Caki2 (cell line): ENCODE measurements at places on chromosomes 11 and 22.

DNA sequence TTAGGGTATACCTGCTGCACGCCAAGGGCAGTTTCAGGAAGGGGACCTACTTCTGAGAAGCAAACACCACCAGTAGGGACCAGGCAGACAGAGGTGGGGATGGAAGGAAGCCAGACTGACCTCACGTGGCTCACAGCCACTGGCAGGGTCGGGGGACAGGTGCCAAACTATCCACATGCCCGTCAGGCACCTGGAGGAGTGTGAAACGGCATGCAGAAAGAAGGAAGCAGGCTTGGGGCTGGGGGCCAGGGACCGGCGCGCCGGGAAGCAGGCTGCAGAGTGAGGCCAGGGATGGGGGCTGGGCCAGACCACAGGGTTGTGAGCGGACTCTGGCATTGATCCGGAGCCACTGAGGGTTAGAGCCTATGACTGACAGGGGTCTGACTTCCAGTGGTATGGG, 47.5 kb downstream of the CDKN1C start:
- DNase-seq, result no peak

DNA sequence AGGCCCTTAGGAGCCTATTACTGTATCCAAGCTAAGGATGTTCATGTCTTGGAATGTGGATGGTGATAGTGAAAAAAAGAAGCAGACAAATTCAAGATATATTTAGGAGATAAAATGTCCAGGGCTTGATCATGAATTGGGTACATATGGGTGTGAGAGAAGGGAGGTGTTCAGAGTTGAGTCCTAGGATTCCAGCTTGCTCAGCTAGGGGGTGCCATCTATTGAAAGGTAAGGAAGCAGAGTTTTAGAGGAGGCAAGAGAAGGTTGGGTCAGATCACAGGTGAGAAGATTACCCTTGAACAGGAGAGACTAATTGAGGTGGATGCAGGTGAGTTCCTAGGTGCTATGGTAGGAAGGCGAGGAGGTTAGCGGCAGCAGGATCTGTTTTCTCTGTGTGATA, 60.5 kb downstream of the GRAMD1B start:
- no peak for DNase-seq

DNA sequence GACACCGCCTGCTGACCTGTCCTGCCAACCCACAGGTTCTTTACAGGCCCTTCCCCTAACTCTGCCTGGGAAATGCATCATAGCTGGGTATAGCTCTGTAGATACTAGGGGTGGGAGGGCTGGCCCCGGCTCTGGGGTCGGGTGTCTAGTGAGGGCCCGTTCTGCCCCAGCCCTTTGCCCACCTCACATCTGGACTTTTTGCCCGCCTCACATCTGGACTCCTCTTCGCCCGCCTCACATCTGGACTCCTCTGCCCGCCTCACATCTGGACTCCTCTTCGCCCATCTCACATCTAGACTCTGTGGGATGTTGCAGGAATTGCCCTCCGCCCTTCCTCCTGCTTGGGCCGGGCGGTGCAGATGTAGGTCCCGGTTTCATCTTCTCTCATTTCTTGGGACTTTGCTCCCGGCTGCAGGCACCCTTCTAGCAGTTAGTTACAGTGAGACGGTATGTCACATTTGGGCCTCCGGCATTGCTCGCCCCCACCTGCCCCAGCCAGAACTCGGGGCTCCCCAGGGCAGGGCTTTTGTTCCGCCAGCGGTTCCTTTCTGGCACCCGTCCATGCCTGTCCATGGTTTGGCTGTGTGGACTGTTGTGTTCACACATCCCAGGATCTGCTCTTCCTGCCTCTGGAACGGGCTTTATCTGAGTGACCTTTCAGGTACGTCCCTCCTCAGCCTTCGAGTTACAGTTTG, 1153.7 kb downstream of the BRD1 start:
- no peak for DNase-seq

DNA sequence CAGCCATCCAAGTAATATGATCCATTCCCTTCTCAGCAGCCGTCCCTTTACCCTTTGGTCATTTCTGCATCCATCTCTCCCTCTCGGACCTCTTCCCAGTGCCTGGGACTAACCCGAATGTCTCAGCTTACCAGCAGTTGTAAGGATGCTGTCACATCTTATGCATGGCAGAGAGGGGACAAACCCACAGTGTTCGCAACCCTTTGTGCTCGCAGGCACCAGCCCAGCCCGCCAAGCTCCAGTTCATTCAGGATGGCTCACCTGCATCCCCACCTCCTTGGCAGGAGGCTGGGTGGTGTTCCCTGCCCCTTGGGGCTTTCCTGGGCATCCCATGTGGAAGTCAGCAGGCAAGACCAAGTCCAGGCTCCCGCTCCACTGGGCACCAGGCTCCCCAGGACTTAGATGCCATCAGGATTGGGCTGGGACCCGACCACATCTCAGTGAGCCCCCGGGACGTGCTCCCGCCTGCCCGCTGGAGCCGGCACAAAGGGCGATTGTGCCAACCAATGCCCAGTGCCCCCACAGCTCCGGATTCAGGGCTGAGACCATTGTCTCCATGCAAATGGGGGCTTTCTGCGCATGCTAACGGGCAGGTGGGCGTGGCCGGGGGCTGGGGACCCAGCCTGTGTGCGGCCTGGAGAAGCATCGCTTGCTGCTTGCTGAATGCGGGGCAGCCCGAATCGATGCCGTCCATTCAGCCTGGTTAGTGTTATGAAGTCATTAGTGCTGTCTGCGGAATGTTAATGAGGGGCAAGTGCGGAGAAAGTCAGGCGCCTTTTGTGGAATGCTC, 108.6 kb downstream of the KCNQ1OT1 start:
- DNase-seq, result no peak

DNA sequence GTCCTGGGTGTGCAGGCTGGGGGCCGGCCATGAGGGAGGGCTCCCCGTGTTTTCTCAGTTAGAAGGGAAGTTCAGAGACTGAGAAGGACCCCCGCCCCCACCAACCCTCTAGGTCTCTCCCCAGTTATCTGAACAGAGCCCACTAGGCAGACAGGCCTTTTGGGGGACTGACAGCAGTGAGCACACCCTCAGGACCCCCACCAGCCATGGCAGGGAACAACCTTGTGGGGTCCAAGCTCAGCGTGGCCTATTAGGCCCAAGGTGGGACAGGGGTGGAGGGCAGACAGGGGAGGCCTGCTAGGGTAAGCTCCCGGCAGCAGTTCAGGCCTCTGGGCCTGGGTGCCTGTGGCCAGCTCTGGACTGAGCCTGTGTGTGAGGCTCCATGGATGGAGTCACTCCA, 5.6 kb downstream of the LRRC75B start:
- DNase-seq, result no peak
